Mammary epithelial cell (primary cell): ENCODE measurements at places on chromosomes 13 and 19. TPM values are rescaled to one million over a fixed set of nuclear protein-coding genes. Genes with fewer than 3 reads are reported as not detected.

Gene AMH
- 1.2 TPM for total RNA-seq

Gene PABPC3
- 0.17 TPM for total RNA-seq

Gene PSG6
- total RNA-seq = 0.75 and 1.2 TPM in 2 replicates

Gene DLL3
- total RNA-seq = 1.7 and 1.9 TPM in 2 replicates

Gene CBY2
- total RNA-seq = not detected

Gene CPT1C
- total RNA-seq = 0.78 TPM in 1 of 2 replicates, not detected in the other

Gene AKAP8L
- 75.9 and 93.3 TPM in 2 replicates for total RNA-seq

Gene PIAS4
- 20.8 TPM for total RNA-seq

Gene TEX29
- total RNA-seq = not detected in 2 replicates

Gene SIGLEC8
- not detected for total RNA-seq

Gene ZNF155
- 7.5 and 8.4 TPM in 2 replicates for total RNA-seq

Gene PPM1N
- 0.69 and 2.1 TPM in 2 replicates for total RNA-seq

Gene CDKN2D
- 3.3 TPM for total RNA-seq

Gene KLK4
- not detected for total RNA-seq

Gene CCDC8
- total RNA-seq = 50.1 and 94.6 TPM in 2 replicates

Gene ATXN8OS
- not detected in 2 replicates for total RNA-seq

Gene RXFP2
- total RNA-seq = not detected in 2 replicates

Gene IGSF23
- not detected for total RNA-seq

Gene ZNF787
- 25.5 TPM for total RNA-seq

Gene BLOC1S3
- total RNA-seq = 7.8 TPM

Gene OR7C1
- total RNA-seq = not detected

Gene SIGLEC14
- total RNA-seq = not detected in 2 replicates

Gene RHPN2
- 7.0 and 7.3 TPM in 2 replicates for total RNA-seq

Gene ZSCAN5C
- not detected for total RNA-seq

Gene WDR88
- total RNA-seq = 0.33 TPM

Gene PSPC1
- 49.0 TPM for total RNA-seq

Gene ZNF468
- 12.7 and 24.4 TPM in 2 replicates for total RNA-seq

Gene PRODH2
- not detected for total RNA-seq

Gene ACER1
- total RNA-seq = not detected

Gene WDR87
- total RNA-seq = not detected in 2 replicates

Gene SHD
- not detected in 2 replicates for total RNA-seq

Gene MAN2B1
- 36.3 TPM for total RNA-seq
